ENCODE measurements at places on chromosomes 3 and 15.

DNA sequence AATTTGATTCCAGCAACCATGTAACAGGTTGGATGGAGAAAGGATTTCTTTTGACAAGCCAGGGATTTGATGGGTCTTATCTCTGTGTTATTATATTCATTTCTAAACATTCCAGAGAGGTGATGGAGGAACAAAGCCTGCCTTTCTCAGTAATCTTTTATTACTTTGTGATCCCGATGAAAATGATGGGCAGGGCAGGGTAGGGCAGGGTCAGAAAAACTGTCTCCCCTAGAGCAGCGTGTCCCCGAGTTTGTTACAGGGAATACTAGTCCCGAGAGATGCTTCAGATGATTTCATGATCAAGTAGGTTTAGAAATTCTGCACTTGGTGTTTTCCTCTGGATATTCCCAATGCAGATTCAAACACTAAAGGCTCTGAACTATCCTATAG lies 111.8 kb upstream of the RGMA start:
- H3K4me1 ChIP-seq, result peaks cover 8% of the 10 kb centered on the region
- no peak for DNase-seq
- H3K36me3 ChIP-seq, result peaks cover 4% of the 10 kb centered on the region
- H3K27ac ChIP-seq, result no peak overlapping the region
- peaks cover 3% of the 10 kb centered on the region for H3K27me3 ChIP-seq

- no peaks in the 10 kb centered on the region for H3K27me3 ChIP-seq
- H3K4me3 ChIP-seq, result no peak overlapping the region
- H3K4me1 ChIP-seq, result peaks cover 2% of the 10 kb centered on the region
- DNase-seq, result no peak
These were observed 341.6 kb upstream of the AZI2 start for GRCh38 chr3:28690176-28690575.

GRCh38 chr15:31359702-31360111 lies 33.1 kb downstream of the KLF13 start:
- H3K4me1 ChIP-seq, result peaks cover 86% of the 10 kb centered on the region
- peaks cover 22% of the 10 kb centered on the region for H3K27me3 ChIP-seq
- no peak for DNase-seq
- peak overlapping the region; percentile 26 for H3K27ac ChIP-seq
- H3K4me3 ChIP-seq, result peak overlapping the region; percentile 79

GRCh38 chr15:80115021-80115420 lies 37.8 kb upstream of the FAH start:
- no peaks in the 10 kb centered on the region for H3K36me3 ChIP-seq
- H3K27me3 ChIP-seq, result no peaks in the 10 kb centered on the region
- H3K4me1 ChIP-seq, result peaks cover 27% of the 10 kb centered on the region
- no peak overlapping the region for H3K27ac ChIP-seq

GRCh38 chr15:99906793-99907192 lies 173.6 kb upstream of the LYSMD4 start:
- no peaks in the 10 kb centered on the region for H3K27me3 ChIP-seq
- DNase-seq, result no peak
- H3K27ac ChIP-seq, result no peak overlapping the region
- peaks cover 5% of the 10 kb centered on the region for H3K36me3 ChIP-seq
- peaks cover 2% of the 10 kb centered on the region for H3K4me1 ChIP-seq
- no peak overlapping the region for H3K4me3 ChIP-seq

- H3K27ac ChIP-seq, result no peak overlapping the region
- peaks cover 6% of the 10 kb centered on the region for H3K36me3 ChIP-seq
- H3K27me3 ChIP-seq, result no peaks in the 10 kb centered on the region
- no peak for DNase-seq
- no peak overlapping the region for H3K4me3 ChIP-seq
These were observed 45.8 kb downstream of the ALDH1A2 start for GRCh38 chr15:58019503-58020376.

- H3K27ac ChIP-seq, result no peak overlapping the region
- H3K27me3 ChIP-seq, result no peaks in the 10 kb centered on the region
- no peak for DNase-seq
These were observed 177.8 kb downstream of the NECTIN3 start for GRCh38 chr3:111249421-111249820.

DNA sequence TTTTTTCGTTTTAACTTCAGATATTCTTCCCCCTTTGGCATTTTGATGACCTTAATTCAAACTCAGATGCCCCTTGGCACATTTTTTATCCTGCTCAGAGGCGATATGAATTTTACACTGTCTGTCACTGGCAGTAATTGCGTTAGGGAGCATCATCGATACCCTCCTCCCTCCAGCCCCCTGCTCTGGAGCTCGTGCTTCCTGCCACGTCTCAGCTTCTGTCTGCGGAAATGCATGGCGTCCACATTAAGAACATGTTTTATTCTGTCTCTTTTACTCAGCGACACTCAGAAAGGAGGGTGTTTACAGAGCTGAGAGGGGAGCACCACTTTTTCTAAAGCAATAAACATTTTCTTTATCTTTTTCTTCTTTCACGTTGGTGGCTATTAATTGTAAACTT lies 254.2 kb downstream of the EBLN2 start:
- H3K27me3 ChIP-seq, result no peaks in the 10 kb centered on the region
- H3K4me3 ChIP-seq, result no peak overlapping the region
- no peak for DNase-seq
- no peak overlapping the region for H3K27ac ChIP-seq

DNA sequence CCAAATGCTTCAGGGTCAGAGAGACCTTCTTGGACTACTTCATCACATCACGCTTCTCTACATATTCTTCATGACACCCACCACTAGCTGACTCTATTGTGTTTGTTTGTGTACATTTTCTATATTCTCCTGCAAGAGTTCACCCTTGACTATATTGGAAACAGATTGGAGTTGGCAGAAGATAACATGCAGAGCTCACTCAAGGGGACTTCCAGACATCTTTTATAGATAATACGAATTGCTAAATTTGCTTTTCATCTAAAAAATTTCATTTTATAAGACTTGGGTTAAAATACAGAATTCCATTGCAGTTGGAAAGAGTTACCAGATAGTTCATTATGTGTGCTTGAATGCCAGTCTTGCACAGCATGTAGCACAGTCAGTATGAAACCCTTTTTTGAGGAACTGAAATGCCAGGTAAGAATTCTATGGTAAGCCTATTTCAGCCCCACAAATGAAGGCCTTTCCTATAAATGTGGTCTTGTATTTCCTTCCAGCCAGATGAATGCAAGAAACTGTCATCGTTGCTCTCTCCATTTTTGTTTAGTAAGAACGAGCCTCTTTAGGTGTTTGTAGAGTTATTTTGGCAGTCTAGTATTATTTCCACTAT lies 177.6 kb downstream of the GHSR start:
- no peak overlapping the region for H3K27ac ChIP-seq
- H3K36me3 ChIP-seq, result peaks cover 5% of the 10 kb centered on the region
- no peaks in the 10 kb centered on the region for H3K4me1 ChIP-seq
- H3K4me3 ChIP-seq, result no peak overlapping the region
- DNase-seq, result no peak

GRCh38 chr3:69330891-69331400 lies 54.9 kb downstream of the FRMD4B start:
- H3K27me3 ChIP-seq, result no peaks in the 10 kb centered on the region
- no peaks in the 10 kb centered on the region for H3K4me1 ChIP-seq
- H3K27ac ChIP-seq, result no peak overlapping the region
- DNase-seq, result no peak

GRCh38 chr3:193974191-193974652 lies 161.7 kb upstream of the HES1 start:
- DNase-seq, result no peak
- no peaks in the 10 kb centered on the region for H3K36me3 ChIP-seq
- no peak overlapping the region for H3K27ac ChIP-seq
- peaks cover 3% of the 10 kb centered on the region for H3K27me3 ChIP-seq
- peaks cover 8% of the 10 kb centered on the region for H3K4me1 ChIP-seq

DNA sequence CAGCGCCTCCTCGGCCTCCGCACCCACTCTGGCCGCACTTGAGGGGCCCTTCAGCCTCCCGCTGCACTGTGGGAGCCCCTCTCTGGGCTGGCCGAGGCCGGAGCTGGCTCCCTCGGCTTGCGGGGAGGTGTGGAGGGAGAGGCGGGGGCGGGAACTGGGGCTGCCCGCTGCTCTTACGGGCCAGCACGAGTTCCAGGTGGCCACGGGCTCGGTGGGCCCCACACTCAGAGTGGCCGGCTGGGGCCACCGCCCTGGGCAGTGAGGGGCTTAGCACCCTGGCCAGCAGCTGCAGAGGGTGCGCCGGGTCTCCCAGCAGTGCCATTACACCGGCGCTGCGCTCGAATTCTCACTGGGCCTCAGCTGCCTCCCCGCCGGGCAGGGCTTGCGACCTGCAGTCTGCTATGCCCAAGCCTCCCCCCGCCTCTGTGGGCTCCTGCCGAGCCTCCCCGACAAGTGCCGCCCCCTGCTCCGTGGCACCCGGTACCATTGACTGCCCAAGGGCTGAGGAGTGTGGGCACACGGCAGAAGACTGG lies 167.1 kb upstream of the PLSCR5 start:
- H3K27me3 ChIP-seq, result no peaks in the 10 kb centered on the region
- H3K27ac ChIP-seq, result no peak overlapping the region
- no peak overlapping the region for H3K4me3 ChIP-seq
- no peak for DNase-seq
- H3K4me1 ChIP-seq, result peaks cover 3% of the 10 kb centered on the region
- peaks cover 20% of the 10 kb centered on the region for H3K36me3 ChIP-seq

GRCh38 chr3:74149466-74149865 lies 465.0 kb downstream of the CNTN3 start:
- peaks cover 4% of the 10 kb centered on the region for H3K36me3 ChIP-seq
- no peaks in the 10 kb centered on the region for H3K27me3 ChIP-seq
- H3K4me1 ChIP-seq, result no peaks in the 10 kb centered on the region

DNA sequence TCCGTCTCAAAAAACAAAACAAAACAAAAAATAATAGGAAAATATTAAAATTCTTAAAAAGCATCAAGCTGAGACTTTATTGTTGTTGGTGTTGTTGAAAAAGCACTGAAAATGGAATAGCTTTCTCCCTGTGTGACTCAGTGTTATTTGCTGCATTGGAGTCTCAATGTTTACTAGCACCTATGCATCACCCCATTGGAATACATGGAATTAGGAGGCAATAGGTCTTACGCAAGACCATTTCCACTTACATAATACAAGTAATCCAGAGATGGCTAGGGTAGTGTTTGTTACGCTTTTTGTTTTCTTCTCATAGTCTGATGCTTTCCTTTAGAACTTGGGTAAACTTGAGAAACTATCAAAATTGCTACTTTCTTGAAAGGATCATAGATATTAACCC lies 15.2 kb downstream of the GXYLT2 start:
- H3K4me3 ChIP-seq, result no peak overlapping the region
- H3K4me1 ChIP-seq, result peaks cover 4% of the 10 kb centered on the region
- DNase-seq, result no peak
- no peak overlapping the region for H3K27ac ChIP-seq
- no peaks in the 10 kb centered on the region for H3K27me3 ChIP-seq
- H3K36me3 ChIP-seq, result no peaks in the 10 kb centered on the region

DNA sequence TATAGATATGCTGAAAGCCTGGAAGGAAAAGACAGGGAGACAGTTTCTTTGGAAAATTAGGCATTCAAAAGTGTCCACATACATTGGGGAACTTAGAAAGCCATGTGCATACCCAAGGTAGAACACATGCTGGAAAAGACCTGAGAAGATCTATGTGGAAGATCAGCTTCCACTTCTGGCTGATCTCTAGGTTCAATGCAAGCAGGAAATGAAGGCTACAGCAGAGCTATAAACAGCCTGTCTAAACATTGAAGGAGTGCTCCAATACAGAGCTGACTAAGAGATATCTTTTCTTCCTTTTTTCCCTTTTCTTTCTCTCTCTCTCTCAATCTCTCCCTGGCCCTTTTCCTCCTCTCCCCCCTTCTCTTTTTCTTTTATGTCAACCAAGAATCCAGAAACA lies 73.6 kb upstream of the TCF12 start:
- H3K4me3 ChIP-seq, result no peak overlapping the region
- no peaks in the 10 kb centered on the region for H3K27me3 ChIP-seq
- peaks cover 5% of the 10 kb centered on the region for H3K4me1 ChIP-seq
- peaks cover 4% of the 10 kb centered on the region for H3K36me3 ChIP-seq
- no peak overlapping the region for H3K27ac ChIP-seq
- no peak for DNase-seq

DNA sequence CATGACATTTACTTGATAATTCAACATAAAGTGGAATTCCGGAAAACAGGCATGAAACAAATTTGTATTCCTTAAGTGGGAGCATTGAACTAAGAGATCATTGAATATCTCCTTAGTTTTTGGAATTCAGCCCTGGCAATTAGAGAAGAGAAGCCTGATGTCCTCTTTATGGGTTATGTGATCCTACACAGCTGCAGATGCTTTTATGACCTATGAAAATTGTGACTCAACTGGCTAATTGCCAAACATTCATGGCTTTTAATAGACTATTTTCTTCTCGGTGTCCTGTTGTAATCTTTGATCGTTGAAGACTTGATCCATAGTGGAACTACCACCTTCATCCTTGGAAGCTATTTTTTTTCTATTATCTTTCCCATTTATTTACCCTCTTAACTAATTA lies 46.1 kb downstream of the AGBL1 start:
- H3K27me3 ChIP-seq, result no peaks in the 10 kb centered on the region
- no peaks in the 10 kb centered on the region for H3K36me3 ChIP-seq
- no peaks in the 10 kb centered on the region for H3K4me1 ChIP-seq

- peaks cover 2% of the 10 kb centered on the region for H3K27me3 ChIP-seq
- H3K36me3 ChIP-seq, result no peaks in the 10 kb centered on the region
- H3K4me1 ChIP-seq, result peaks cover 2% of the 10 kb centered on the region
- no peak overlapping the region for H3K4me3 ChIP-seq
These were observed 680.0 kb upstream of the DPPA4 start for GRCh38 chr3:110017304-110017703.

DNA sequence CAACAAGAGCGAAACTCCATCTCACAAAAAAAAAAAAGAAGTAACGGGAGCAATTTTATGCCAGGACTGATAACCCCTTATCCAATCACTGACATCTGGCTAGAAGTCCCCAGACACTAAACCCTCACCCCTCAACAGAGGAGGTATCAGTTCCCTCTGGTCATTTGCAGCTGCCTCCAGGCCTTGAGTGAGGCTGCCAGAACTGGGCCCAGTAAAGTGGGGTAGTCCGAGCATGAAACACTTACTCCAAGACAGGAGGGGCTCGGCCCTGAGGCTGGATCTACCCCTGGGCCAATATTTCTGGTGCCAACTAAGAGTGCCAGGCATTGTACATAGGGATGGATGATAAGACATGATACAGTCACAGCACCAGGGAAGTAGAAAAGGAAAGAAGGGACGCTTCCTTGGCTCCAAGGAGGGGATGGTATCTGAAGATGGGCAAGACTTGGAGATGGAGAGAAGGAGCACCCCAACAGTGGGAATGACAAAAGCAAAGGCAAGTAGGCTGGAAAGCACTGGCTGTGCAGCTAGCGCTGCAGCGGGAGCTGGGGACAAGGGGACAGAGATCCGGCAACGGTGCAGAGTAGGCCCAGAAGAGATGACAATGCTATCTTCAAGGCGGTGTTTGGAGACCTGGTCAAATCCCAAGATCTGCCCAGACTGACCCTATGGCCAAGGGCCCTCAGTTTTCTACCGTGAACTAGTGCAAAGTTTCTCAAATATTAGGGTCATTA lies 2.2 kb downstream of the XXYLT1 start:
- H3K4me3 ChIP-seq, result peak overlapping the region; percentile 3
- H3K27me3 ChIP-seq, result peaks cover 11% of the 10 kb centered on the region
- H3K4me1 ChIP-seq, result peaks cover 28% of the 10 kb centered on the region

- no peak overlapping the region for H3K4me3 ChIP-seq
- H3K27ac ChIP-seq, result no peak overlapping the region
- DNase-seq, result no peak
These were observed 733.6 kb upstream of the GBE1 start for GRCh38 chr3:82494977-82495489.

- H3K27me3 ChIP-seq, result peaks cover 2% of the 10 kb centered on the region
- H3K36me3 ChIP-seq, result no peaks in the 10 kb centered on the region
- H3K4me1 ChIP-seq, result no peaks in the 10 kb centered on the region
- no peak overlapping the region for H3K4me3 ChIP-seq
- no peak for DNase-seq
These were observed 46.3 kb upstream of the TIPARP start for GRCh38 chr3:156627946-156628569.

Measured in glutamatergic neuron (in vitro differentiated cells).